ENCODE measurements at places on chromosomes 4 and X. TPM values are rescaled to one million over a fixed set of nuclear protein-coding genes. Genes with fewer than 3 reads are reported as not detected.

KLF8 gene
- 0.12 TPM for total RNA-seq

SLC9B1 gene
- total RNA-seq, result 0.26 TPM

PCDH18 gene
- total RNA-seq, result 116 TPM

UGT8 gene
- total RNA-seq, result not detected

BEX5 gene
- not detected for total RNA-seq

CXorf49 gene
- not detected for total RNA-seq

IRS4 gene
- total RNA-seq, result not detected

TSPAN7 gene
- not detected for total RNA-seq

SH3TC1 gene
- 7.2 TPM for total RNA-seq

TRAM1L1 gene
- total RNA-seq, result 1.6 TPM

XAGE2 gene
- not detected for total RNA-seq

PPP1R2C gene
- total RNA-seq, result not detected

CT45A2 gene
- not detected for total RNA-seq

FHDC1 gene
- total RNA-seq, result 0.60 TPM

ZCCHC18 gene
- 1.1 TPM for total RNA-seq

PCSK1N gene
- total RNA-seq, result 3.7 TPM

MAGEA12 gene
- not detected for total RNA-seq

ETDB gene
- total RNA-seq, result not detected

TMEM154 gene
- total RNA-seq, result 2.3 TPM

P2RY8 gene
- total RNA-seq, result not detected

HTN3 gene
- not detected for total RNA-seq

GBA3 gene
- total RNA-seq, result 0.51 TPM

ANK2 gene
- total RNA-seq, result 37.6 TPM

DUX4 gene
- total RNA-seq, result not detected

IRAK1 gene
- total RNA-seq, result 86.6 TPM

SCLT1 gene
- 4.9 TPM for total RNA-seq

MSANTD1 gene
- total RNA-seq, result not detected

SRP72 gene
- 52.3 TPM for total RNA-seq

NUP62CL gene
- total RNA-seq, result not detected

NOX1 gene
- total RNA-seq, result 0.47 TPM

KCTD8 gene
- total RNA-seq, result 0.43 TPM

ENPEP gene
- 0.43 TPM for total RNA-seq

STPG2 gene
- not detected for total RNA-seq

LRP2BP gene
- total RNA-seq, result not detected

SLC6A8 gene
- total RNA-seq, result 24.0 TPM

TASL gene
- not detected for total RNA-seq

PWWP3B gene
- 11.7 TPM for total RNA-seq

IL1RAPL1 gene
- total RNA-seq, result 0.58 TPM

DCAF4L1 gene
- not detected for total RNA-seq

PRR32 gene
- not detected for total RNA-seq

PPP4R3C gene
- not detected for total RNA-seq

MGARP gene
- total RNA-seq, result 16.0 TPM

All from pericardium fibroblast (primary cell).